ENCODE measurements at places on chromosomes 4 and X.
A peak's percentile ranks its signal among the peaks of the same experiment; 100 is the strongest.

- no peak for DNase-seq
These were observed 128.3 kb upstream of the EPHA5 start for GRCh38 chr4:65798498-65799127.

DNA sequence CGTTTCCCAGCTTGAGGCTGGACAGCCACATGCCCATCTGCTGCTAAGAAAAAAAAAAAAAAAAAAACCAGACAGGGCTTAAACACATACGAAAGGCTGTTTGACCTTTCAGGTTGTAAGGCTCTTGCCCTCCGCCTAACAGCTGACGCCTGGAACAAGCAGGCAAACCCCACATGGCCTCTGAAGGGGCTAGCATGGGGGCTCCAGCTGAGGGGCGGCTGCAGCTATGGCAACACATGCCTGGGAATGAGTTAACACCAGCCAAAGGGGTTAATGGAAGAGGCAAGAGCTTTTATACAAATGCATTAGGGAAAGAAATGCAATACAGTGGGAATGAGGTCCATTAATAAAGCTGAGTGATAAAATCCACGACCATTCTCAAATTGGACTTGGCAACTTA is 183.6 kb downstream of the ENOX2 start:
- no peak for DNase-seq

- DNase-seq = no peak
These were observed 146.5 kb downstream of the AFAP1 start for GRCh38 chr4:7793186-7793585.

GRCh38 chr4:139743027-139743426 is 77.4 kb downstream of the MGST2 start:
- DNase-seq = no peak

DNA sequence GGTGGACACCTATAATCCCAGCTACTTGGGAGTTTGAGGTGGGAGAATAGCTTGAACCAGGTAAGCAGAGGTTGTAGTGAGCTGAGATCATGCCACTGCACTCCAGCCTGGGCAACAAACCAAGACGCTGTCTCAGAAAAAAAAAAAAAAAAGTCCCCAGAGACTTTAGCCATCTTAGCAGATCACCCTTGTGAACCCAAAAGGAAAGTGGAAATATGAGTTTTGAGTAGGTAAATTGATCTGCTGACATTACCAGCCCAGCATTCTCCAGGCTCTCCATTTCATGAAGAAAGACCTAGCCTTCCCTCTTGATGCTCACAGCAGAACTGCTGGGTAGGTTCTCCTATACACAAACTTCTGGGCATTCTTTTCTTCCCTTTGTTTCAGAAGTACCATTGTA is 24.5 kb upstream of the HNRNPD start:
- DNase-seq = no peak

- no peak for DNase-seq
These were observed 40.5 kb downstream of the FRYL start for GRCh38 chr4:48739560-48740019.

DNA sequence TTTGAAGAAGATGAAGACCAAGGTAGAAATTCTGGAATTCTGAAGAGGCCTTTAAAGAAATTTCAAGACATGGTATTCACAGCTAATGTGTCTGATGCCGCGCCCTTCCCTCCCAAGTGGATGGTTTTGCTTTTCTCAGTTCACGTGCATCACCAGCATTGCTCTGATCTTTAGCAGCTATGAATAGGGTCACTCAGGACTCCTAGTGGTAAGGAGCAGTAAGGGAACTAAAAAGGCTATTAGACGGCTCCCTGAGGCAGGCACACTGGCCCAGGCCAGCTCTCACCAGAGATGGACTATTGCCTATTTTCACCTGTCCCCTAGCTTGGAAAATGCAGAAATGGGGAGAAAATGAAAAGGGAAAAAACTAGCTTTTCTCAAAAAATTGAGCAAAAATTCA is 447.5 kb upstream of the RASGEF1B start:
- peak; percentile 1 for DNase-seq

GRCh38 chr4:179624768-179625181 is 2182.5 kb upstream of the AGA start:
- no peak for DNase-seq

- DNase-seq = no peak
These were observed 41.9 kb upstream of the PARM1 start for GRCh38 chr4:74891037-74891436.

GRCh38 chr4:38695809-38696208 is 31.8 kb downstream of the KLF3 start:
- DNase-seq = no peak

DNA sequence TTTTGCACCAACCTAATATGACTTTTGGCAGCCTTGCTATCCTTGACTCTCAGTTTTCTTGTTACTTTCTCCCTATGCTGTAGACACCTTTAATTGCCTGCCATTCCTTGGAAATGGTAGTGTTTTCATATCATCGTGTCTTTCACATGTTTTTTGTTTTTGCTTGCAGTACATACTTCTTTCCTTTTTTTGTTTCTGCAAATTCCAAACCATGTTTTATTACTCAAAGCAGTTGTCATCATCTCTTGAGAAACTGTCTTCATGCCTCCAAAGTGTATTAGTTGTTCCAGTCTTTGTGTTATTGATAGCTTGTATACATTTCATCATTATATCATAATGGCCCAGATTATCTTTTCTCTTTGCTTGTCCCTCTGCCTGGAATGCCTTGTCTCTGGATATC is 57.1 kb downstream of the PDLIM5 start:
- no peak for DNase-seq

- no peak for DNase-seq
These were observed 340.0 kb upstream of the NDST4 start for GRCh38 chr4:115453416-115453815.

DNA sequence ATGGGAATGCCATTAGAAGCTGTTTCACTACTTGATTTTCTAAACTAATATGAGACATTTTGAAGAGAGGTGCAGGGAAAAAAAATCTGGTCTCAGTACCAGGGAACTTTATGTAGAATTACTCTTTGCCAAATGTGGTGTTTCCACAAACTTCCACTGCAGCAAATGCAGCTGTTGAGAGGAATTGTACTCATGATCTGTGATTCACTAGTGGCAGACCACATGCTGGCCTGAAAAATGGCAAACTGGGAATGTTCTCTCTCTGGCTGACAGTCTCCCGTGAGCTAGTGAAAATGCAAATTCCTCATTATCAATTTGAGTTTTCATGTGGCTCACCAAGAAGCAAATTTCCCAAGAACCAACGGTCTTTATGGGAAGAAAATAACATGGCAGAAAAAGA is 37.8 kb upstream of the GPR101 start:
- DNase-seq = no peak

DNA sequence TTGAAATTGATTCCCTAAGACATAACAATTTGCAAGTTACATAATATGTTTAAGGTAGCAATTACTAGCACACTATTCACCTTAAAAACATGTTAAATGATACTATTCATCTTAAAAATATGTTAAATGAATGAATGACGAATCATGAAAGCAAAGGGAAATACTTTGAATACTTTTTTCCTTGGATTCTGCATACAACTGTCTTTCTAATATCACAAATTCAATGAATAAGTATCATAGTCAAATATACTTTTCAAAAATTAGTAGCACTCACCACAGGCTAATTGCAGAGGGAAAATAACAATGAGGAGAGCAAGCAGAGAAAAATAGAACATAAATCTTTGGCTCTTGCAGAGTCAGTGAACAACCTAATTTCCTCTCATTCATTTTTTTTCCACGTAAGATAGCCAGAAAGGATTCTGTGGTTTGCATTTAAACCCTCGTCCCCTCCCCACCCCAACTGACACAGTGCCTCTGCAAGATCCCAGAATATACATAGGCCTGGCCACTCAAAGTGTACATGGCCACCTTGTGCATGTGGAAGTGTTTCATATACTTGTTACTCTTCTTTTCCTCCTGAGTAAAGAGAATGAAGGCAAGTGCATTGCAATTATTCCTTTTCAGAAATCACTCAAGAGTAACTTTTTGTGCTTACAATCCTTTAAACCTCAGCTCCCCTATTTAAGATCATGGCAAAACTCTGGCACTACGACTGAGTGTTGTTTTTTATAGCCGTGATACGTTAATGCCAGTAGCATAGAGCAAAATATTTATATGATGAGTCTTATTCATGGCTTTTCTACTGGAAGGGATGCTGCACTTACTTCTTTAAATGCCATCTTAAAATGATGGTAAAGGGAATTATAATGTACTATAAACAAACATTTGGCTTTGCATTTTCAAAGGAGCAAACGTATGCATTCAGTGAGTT is 236.4 kb downstream of the PDGFC start:
- DNase-seq = no peak

DNA sequence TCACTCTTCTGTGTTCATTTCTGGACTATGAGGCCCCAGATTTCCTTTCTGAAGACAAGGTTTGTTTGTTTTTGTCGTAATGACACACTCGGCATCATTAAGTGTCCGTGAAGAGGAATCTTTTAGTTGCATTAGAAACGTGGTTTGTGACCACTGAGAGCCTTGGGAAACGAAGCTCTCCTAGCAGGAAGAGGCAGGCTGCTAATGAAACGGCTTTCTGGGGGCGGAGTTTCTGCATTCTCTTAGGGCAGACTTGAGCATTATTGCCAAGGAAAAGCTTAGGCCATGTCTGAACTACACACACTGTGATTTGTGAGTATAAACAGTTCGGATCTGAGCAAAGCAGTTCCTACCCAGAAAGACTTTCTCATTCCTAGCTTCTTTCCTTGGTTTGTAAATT is 64.0 kb downstream of the SOX3 start:
- DNase-seq = no peak

- DNase-seq = no peak
These were observed 34.5 kb upstream of the MAP3K15 start for GRCh38 chrX:19549838-19550237.

GRCh38 chrX:132367984-132368383 is 120.9 kb downstream of the MBNL3 start:
- no peak for DNase-seq

GRCh38 chrX:39764441-39764914 is 333.3 kb downstream of the BCOR start:
- DNase-seq = no peak

DNA sequence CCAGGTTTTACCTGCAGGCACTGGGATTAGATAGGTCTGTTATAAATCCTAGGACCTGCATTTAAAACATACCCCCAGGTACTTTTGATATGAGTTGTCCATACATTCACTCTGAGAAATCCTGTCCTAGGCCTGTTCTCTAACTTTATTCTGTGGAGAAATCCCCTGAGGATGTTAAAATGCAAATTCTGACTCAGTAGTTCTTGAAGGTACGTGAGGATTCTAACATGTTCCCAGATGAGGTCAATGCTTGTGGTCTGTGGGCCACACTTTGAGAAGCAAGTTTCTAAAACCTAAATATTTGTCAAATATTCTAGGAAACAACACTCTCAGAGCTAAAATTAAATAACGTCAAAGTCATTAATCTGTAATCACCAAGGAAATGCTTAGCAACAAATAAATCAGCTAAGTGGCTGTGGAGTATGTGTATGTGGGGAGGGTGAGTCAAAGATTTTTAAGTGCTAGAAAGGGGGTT is 101.3 kb upstream of the MAGEB16 start:
- no peak for DNase-seq

DNA sequence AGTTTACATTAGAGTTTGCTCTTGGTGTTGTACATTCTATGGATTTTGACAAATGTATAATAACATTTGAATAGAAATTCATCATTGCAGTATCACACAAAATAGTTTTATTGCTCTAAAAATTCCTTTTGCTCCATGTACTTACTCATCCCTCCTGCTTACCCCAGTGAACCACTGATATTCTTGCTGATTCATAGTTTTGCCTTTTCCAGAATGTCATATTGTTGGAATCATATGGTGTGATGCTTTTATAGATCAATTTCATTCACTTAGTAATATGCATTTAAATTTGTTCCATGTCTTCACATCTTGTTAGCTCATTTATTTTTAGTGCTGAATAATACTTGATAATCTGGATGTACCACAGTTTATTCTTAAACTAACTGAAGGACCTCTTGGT is 1593.2 kb downstream of the C4orf33 start:
- DNase-seq = no peak

DNA sequence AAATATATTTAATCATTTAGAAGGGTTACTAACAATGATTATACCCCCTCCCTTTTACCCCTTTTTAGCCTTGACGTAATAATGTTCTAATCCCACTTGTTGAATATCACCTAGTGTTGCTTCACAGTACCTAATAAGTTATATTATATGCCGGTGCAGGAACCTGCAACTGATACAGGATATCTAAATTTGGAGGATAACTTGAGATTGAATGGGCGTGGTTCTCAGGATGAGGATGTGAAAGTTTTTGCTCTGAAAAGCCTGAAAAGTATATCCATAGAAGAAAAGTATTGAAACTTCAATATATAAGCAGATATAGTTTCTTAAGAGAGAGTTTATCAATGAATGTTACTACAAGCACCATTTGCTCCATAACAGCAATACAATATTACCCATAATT is 59.8 kb downstream of the ZNF711 start:
- DNase-seq = no peak

DNA sequence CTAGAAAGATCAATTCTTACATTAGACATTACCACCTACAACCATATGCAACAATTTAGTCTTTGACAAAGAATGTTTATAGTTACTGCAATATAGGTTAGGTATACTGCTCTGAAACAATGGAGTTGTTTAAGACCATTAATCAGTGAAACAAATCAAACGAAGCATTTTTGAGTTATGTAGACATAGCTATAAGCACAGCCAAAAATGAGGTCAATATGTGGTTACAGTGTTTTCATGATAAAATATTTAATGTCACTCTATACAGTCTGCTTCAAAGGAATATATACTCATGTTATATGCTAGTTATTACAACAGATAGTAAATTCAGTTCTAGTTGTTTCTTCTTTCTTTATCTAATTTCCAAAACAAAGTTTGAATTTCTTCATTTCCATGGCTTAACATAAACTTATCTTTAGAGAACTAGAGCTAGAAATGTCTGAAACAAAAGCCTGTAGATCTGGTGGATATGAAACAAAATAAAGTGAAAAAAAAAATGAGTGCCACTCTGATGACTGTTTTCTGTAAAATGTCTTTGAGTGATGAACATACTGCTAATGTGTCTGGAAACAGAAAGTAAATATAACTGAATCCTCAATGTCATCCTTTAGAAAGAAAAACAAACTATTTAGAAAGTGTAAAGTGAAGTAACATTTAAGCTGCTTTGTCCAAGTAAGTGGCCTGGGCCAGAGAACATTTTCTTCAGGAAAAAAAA is 809.0 kb downstream of the FAT4 start:
- DNase-seq = no peak

- peak; percentile 5 for DNase-seq
These were observed 1.0 kb upstream of the ANKRD17 start for GRCh38 chr4:73259571-73260090.

All from CD4-positive, alpha-beta T cell treated with Interleukin-6 for 4 hours (primary cell).